ENCODE measurements at places on chromosomes 1 and 21.

DNA sequence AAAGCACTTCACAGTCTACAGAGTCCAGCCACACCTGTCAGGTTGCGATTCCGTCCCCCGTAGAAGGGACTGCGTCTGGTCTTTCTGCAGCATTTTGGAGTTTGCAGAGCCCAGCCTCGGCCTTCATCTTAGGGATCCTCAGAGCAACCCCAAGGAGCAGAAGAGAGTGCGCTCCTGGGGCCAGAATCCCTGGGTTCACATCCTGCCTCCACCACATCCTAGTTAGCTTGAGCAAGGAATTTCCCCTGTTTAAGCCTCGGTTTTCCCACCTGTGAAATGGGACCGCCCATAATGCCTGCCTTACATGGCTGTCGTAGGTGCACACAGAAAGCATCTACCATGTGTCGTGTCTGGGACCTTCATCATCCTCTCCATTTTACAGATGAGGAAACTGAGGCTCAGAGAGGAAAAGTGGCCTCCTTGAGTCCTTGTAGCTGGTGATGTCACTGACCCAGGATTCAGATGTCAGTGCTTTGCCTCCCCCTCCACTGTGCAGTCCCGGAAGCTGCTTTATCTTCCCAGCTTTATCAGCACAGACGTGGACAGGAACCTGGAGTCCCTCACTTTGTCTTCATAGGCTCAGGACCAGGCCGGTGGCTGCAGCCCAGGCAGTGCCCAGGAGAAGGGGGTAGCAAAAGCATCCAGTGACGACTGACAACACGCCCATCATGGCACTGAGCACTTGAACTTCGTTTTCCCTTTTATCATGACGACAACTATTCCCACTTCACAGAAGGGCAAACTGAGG is 438.5 kb downstream of the MATN1 start:
- no peak for DNase-seq

GRCh38 chr21:16421007-16421406 is 691.2 kb downstream of the USP25 start:
- no peak for DNase-seq

GRCh38 chr1:162596514-162597170 is 35.1 kb downstream of the UAP1 start:
- no peak for DNase-seq

DNA sequence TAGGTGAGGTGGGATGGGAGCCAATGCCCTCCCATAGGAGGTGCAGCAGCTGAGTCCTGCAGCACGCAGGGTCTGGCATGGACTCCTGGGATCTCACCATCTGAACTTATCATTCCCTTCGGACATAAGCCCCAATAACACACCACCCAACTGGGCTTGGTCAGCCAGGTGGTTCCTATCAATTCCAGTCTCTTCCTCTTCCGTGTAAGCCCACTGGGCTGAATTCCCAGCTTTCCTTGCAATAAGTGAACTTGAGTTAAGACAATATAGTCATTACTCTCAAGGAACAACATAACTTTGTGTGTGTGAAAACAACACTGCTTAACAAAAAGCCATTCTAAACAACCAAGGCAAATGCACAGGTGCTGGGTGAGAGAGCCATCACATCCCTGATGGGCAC is 86.6 kb upstream of the EDN2 start:
- DNase-seq = no peak

- DNase-seq = no peak
Measured at GRCh38 chr1:15692121-15692682, 8.1 kb downstream of the PLEKHM2 start.

DNA sequence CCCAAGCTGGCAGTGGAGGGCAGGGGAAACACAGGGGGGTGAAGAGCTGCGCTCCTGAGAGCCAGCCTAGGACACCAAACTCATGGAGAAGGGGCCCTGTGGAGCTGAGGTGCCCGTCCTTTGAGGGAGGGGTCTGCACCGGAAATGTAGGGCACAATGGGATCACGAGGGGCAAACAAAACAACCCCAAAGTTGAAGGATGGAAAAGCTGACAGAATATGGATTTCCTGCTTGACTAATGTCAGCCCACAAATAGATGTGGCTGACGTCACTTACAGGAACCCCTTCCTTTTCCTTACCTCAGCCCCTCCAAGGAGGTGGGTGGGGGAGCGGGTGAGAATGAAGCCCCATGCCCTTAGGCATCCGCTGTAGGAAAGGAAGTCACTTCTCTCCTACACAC is 110.9 kb downstream of the KCNN3 start:
- DNase-seq = no peak

DNA sequence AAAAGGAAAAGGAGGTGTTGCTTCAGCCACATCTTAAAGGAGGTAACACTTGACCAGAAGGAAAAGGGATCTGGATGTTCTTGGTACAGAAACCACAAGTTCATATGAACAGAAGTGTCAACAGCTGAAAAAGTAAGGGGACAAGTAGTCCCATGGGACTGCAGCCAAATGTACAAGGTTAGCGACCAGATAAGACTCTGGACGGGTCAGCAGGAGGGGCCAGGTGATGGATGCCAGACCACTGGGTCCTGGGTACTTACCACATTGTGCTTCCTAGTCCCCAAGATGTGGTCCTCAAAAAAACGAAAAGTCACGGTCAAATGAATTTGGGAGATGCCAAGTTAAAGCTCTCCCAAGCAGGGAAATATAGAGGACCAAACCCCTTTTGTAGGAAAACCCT is 16.6 kb upstream of the BMP8A start:
- DNase-seq = no peak

DNA sequence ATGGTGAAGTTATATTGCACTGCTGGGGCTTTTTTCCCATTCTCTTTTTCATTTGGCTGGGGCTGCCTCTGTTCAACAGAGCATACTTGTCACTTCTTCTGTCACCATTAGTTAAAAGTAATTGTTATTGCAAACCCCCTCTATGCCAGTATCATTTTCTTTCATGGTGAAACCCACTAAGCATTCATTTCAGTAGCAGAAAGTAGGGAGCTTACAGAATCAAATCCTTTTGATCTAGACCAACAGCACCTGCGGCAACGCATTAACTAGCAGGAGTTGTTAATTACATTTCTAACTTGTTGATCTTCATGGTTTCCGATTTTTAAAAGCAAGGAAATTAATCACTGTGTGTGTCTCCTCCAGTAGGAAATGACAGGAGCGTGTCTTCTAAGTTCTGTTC is 15.0 kb downstream of the SMYD2 start:
- DNase-seq = no peak

GRCh38 chr1:160092366-160093068 is 5.9 kb downstream of the IGSF8 start:
- DNase-seq = no peak

GRCh38 chr1:156490401-156491032 is 10.1 kb downstream of the MEF2D start:
- no peak for DNase-seq

GRCh38 chr1:210259561-210259960 is 27.0 kb downstream of the SERTAD4 start:
- no peak for DNase-seq

DNA sequence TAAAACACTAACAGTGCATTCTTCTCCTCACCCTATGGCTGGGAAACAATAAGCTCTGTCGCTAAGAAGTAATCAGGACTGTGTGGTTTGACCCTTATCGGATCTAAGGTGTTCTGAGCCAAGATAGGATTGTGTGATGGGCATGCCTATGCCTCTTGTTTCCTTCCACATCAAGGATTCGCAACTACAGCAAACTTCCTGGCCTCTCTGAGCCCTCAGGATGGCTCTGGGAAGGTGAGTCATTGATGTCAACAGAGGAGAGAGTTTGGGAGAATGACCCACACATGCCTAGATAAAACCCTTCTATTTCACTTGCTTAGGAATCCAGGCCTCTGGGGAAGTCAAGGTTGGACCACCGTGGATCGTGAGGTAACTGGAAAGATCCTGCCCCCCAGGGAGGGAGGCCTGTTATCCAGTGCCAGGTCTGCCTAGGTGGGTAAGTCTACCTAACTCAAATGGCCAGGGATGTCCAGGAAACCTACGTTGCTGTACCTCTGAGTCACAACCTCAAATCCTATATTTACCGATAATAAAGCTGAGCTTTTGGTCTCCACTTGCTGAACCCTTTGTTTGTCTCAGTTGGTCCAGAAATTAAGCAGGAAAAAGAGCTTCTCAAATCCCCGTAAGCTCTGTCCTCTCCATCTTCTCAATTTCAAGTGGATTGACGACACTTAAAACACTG is 27.4 kb downstream of the TIAM1 start:
- DNase-seq = no peak

DNA sequence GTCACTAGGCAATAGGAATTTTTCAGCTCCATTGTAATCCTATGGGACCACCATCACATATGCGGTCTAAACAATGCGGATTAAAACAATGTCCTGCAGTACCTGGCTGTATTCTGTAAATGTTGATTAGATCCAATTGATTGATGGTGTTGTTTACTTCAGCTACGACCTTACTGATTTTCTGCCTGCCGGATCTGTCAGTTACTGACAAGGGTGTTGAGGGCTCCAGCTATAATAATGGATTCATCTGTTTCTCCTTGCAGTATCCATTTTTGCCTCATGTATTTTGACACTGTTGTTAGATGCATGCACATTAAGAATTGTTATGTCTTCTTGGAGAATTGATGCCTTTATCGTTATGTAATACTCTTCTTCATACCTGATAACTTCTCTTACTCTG is 39.0 kb downstream of the RAP1A start:
- DNase-seq = no peak

DNA sequence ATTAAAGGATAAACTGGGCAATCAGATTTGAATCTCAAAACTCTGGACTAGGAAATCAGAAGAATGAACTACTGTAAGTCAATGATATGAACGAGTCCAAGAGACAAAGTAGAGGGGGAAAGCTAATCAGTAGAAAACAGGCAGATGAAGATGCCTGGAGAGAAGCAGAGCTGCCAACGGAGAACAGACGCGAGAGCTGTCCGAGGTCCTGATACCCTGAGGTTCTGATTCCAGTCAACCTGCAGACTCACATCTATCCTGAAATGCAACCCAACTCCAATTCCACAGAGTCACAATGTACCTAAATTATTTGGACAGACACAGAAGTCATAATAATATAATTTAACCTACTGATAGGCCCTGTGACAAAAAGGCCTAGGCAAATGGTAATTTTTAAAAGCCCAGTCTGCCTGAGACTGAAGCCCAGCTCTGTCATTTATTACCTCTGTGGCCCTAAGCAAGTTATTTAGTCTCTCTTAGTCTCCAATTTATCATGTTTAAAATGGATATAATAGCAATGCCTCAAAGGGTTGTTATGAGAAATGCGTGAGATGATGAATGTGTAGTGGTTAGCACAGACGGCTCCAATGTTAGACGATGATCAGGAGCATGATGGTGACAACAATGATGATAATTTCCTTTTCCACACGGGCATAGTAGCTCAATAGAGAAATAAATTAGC is 33.4 kb downstream of the RGS7 start:
- no peak for DNase-seq

DNA sequence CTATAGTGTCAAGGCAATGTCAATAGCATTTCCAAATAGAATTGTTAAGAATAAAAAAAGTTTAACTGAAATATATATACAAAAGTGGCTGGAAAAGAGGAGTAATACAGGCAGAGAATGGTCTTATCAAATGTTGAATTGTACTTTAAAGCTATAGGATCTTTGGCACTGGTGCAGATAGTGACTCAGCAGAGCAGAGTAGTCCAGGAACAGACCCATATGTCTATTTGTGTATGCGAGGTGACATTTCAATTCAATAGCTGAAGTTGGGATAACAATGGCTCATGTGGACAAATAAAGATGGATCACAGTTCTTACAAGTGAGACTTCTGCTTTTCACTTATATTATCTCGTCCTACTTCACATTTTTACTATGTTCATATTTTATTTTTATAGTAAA is 543.0 kb upstream of the B3GALT2 start:
- DNase-seq = peak; percentile 74

GRCh38 chr1:61083807-61084440 is 1.6 kb downstream of the NFIA start:
- DNase-seq = no peak

DNA sequence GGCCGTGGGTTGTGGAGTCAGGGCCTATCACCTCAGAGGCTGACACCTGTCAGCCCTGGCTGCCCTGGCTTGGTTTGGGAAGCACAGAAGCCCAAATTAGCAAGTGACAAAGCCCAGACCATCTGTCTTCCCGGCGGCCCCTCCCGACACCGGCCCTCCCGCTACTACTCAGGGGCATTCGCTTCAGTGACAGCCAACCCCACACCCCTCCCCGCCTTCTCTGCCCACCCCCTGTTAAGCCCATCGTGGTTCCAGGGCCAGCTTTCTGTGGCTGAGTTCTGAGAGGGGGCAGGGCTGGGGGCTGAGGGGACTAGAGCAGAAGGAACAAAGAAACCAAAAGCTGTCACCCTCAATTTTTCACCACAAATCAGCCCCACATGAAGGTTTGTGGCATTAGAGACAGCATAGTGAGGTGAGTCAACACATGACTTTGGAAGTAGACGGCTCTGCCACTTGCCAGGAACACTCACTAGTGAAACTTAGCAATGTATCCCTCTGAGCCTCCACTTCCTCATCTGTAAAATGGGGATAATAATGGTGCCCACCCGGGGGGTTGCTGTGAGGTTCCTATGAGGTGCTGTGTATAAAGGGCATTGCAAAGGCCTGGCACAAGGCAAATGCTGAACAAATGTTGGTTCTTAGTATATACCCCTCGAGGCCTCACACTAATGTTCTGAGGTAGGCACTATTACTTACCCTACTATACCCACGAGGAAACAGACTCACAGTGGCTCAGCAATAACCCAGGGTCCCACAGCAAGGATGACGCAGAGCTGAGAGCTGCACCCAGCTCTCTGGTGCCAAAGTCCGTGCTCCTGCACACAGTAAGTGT is 5.2 kb upstream of the TNNI1 start:
- DNase-seq = no peak

DNA sequence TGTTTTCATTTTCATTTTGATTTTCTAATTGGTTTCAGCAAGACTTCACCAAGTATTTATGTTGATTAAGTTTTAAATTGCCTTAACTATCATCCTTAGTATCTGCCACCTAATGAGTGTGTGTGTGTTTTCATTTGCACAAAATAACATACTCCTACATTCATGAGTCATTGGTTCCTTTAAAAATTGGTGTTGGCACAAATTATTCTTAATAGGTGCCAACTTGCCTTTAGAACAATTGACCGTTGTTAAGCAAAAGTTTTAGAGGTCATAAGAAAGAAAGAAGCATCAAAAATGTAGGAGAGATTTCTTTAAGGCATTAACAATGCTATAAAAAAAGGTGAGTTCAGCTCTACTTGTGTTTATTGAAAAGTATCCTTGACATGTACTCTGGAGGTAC is 77.5 kb downstream of the FNBP1L start:
- no peak for DNase-seq

GRCh38 chr1:217088521-217089284 is 365.5 kb upstream of the ESRRG start:
- DNase-seq = no peak

GRCh38 chr1:3610527-3611169 is 660 bp downstream of the MEGF6 start:
- no peak for DNase-seq

GRCh38 chr1:150406483-150406882 is 42.5 kb downstream of the RPRD2 start:
- no peak for DNase-seq

GRCh38 chr1:91553177-91553591 is 52.5 kb downstream of the CDC7 start:
- no peak for DNase-seq

All from DMS153 (cell line).